Stimulated activated CD8-positive, alpha-beta memory T cell treated with anti-CD3 and anti-CD28 coated beads, Interleukin-4, amount 100 ng/mL, for 4 hours (primary cell): ENCODE measurements at places on chromosomes 6 and 20.

DNA sequence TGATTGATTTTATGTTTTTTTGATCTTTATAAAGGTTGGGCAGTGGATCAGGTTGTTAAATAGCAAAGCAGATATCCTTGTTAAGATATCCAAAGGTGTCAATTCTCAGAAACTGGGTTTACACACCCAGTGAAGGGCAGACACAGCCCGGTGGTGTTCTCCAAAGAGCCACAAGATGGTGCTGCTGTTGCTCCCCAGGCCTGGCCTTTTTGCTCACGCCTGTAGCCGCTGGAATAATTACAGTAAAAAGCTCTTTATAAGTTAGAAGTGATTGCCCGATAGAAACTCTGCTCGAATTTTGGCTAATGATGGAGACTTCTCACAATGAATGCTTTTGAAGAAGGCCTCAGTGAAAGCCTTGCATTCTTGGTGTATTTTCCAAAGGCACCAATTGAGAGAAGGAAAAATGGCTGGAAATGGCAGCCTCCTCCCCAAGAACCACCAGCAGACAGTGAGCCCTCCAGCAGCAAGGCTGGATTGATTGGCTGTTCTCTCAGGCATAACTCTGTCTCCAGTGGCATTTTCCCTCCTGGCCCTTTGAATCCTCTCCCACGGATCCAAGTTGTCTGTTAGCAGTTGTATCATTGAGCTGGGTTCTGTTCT is 120.5 kb upstream of the CHD6 start:
- no peak for DNase-seq

DNA sequence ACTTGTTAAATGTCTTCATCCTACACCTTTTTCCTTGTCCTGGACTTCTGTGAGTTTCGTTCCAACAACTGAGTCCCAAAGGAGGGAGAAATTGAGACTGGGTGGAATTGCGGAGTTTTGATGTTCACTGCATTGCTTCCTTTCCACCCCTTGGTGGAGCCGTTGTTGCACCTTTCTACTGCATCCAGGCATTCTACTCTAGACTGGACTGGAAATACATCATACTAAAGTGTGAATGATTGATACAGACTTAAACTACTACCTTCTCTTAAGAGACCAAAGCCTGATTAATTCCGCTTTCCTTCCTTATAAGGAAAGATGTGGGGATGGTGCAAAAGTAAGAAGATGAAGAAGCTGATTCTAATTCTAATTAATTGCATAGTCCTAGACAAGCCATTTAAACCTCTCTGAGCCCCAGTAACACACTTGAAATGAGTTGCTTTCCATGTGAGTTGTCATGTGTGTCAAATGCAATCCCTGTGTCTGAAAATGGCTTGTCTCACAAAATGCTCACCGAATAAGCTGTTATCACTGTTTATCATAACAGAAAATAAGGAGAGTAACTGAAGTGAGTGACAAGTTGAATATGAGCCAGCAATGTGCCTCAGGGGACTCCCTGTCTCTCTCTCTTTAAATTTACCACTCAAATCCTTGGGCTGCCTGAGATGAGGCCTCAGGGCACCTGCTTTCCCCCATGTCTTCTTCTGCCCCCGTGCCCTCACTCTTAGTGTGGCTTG is 338.3 kb upstream of the CHD6 start:
- no peak for DNase-seq

- no peak for DNase-seq
Measured at GRCh38 chr6:170143401-170144150, 147.3 kb downstream of the DLL1 start.

- DNase-seq = no peak
Measured at GRCh38 chr20:36154700-36155628, at the start of gene EPB41L1. EPB41L1 (plus strand) TSS chr20:36154740; CDS start chr20:36173778, 19,038 bp downstream.

- DNase-seq = no peak
Measured at GRCh38 chr6:40444312-40444711, 142.9 kb downstream of the LRFN2 start.

- no peak for DNase-seq
Measured at GRCh38 chr6:31870385-31870921, 7.8 kb upstream of the NEU1 start.

DNA sequence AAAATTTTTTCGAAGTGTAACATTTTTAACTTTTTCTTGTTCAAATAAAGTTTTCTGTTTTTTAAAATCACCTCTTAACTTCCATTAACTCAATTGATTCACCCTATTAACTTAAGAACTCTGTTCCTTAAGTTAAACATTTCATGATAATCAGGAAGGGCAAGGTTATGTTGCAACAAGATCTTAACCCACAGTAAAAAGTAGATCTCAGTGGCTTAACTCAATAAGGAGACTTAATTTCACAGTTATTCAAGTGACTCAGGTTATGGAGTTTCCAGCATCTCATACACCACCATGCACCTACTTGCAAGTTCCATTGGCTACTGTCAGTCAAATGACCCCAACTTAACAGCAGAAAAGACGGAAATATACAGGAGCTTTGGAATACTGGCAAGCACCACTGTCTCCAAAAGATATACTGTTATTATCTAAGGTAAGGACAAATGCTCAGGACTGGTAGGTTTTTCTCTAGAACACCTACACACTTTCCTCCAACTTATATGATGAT is 11.2 kb downstream of the HLA-DQB1 start:
- no peak for DNase-seq

- DNase-seq = no peak
Measured at GRCh38 chr6:68958327-68958726, 323.2 kb downstream of the ADGRB3 start.

- DNase-seq = no peak
Measured at GRCh38 chr6:14658886-14659561, 541.5 kb downstream of the CD83 start.

DNA sequence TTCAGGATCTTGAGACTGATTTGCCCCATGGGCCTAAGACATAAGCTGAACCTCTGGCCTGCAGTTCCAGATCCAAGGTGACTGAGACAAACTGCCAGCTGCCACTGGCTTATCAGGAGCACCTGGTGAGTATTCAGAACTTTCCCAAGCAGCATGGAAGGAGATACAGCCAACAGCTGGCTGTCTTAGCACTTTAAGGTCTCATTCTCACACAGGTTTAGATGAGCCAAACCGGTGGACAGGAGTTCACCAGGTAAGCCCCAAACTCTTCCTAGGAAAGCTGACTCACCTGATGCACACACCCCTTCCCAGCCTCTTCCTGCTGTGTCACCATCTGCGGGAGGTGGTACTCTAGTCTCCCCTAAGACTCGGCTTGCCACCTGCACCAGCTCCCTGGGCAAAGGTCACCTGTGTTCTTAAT is at the start of gene BANF2:
Gene BANF2, plus strand, starts transcription at position 36 of the 421 bp plus-strand sequence. CDS start 25,060 bp downstream, outside the sequence.
- DNase-seq = no peak

GRCh38 chr6:145601397-145601796 is 133.9 kb downstream of the EPM2A start:
- no peak for DNase-seq

DNA sequence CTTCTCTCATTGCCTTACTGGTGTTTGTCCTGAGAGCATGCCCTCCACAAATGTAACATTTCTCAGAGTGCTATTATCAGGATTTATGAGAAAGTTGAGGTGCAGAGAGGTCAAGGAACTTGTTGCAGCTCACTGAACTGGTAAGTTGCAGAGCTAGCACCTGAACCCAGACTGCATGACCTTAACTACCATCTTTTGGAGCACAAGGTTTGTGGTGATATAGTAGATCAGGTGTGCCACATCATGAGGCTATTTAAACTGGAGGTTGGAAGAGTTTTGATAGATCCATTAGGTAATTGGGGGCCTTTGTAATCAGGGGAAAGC is 112.0 kb upstream of the CITED2 start:
- DNase-seq = no peak

- DNase-seq = no peak
Measured at GRCh38 chr6:167420858-167421766, 96.2 kb downstream of the TTLL2 start.

GRCh38 chr6:87071683-87072082 is 23.2 kb downstream of the CGA start:
- DNase-seq = no peak

- no peak for DNase-seq
Measured at GRCh38 chr20:24814556-24815195, 134.4 kb upstream of the CST7 start.

DNA sequence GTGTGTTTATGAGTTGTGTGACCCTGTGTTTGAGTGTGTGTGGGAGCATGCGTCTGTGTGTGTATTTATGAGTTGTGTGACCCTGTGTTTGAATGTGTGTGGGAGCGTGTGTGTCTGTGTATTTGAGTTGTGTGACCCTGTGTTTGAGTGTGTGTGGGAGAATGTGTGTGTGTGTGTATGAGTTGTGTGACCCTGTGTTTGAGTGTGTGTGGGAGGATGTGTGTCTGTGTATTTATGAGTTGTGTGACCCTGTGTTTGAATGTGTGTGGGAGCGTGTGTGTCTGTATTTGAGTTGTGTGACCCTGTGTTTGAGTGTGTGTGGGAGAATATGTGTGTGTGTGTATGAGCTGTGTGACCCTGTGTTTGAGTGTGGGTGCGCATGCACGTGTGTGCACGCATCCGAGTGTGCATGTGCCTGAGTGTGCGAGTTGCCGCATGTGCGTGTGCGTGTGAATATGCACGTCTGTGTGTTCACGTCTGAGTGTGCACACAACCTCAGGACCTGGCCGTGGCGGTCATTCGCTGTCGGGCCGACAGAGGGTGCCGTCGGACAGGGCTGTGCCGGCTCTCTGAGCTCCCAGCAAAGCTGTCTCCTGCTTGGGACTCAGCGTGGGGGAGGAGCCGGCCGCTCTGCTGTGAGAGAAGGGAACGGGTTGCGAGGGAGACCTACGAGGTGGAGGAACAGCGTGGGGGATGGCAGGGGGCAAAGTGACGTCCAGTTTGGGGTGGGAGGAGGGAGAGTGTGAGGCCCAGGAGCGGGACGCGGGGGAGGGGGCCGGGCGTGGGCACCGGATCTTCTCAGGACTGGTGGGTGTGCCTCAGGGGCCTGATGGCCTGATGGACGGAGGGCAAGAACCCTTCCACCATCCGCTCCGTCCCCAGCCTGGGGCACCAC is 19.7 kb downstream of the SLC17A9 start:
- DNase-seq = peak; percentile 67

GRCh38 chr6:86031713-86032112 is 389.0 kb upstream of the SYNCRIP start:
- DNase-seq = no peak

DNA sequence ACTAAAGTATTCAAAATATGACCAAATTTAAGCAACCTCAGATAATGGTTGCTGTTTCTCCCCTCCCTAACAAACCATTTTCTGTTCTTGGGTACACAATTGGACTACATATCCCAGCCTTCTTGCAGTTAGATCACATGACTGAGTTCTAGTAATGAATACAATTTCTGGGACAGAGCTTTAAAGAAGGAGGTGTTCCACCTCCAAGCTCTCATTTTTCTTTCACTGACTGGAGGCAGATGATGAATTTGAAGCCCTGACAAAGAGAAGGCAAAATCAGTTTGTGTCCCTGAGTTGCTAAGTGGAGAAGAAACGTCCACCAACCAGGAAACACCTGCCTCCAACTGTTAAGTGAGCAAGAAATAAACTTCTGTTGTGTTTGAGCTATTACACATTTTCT is 117.2 kb downstream of the LCA5 start:
- no peak for DNase-seq

- no peak for DNase-seq
Measured at GRCh38 chr6:163835439-163836171, 421.1 kb downstream of the QKI start.

DNA sequence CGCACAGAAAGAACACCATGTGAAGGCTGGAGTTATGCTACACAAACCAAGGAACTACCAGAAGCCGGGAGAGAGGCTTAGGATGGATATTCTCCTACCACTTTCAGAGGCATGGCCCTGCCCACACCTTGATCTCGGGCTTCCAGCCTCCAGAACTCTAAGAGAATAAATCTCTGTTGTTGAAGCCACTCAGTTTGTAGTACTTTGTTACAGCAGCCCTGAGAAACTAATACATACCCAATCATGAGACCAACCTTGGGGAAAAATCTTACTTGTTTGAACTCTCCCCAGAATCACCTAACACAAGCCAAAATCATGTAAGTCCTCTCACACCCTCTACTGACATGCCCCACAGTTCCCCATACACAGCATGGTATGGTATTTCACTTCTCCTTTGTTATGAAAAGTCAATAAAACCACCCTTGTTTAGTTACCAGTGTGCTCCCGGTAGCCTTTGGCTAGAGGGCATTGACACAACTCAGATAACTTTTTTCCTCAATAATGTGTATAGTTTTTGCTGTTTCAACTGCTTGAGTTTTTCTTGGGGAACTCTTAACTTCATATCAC is 40.7 kb upstream of the SLC2A12 start:
- DNase-seq = no peak

GRCh38 chr20:9903048-9903655 is 64.3 kb upstream of the PAK5 start:
- no peak for DNase-seq

GRCh38 chr6:158861686-158862381 is 42.7 kb upstream of the EZR start:
- DNase-seq = no peak

GRCh38 chr6:7062451-7063162 is 45.2 kb upstream of the RREB1 start:
- DNase-seq = no peak

DNA sequence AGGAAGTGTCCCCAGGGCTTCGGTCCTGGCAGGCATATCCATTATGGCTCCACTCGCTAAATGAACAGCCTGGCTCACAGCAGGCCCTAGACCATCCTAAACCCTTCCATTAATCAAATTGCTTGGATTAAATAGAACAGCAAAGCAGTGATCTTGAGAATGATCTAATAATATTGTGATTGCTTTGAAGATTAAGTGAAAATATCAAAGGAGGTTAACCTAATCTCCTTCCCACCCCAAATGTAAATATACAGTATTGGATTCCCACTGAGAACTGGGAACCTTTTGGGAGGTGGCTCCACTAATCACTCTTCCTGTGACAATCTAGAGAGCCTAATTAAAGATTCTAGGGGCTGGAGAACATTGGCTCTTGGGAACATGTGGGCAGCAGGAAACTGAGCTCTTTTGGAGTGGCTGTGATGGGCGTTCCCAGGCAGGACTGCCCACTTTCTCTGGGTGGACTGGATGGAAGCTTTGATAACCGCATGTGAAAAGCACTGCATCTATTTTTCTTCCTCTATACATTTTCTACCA is 68.3 kb upstream of the FRMD1 start:
- no peak for DNase-seq

GRCh38 chr6:170253226-170253909 is 37.5 kb downstream of the DLL1 start:
- DNase-seq = no peak

- DNase-seq = no peak
Measured at GRCh38 chr20:4563031-4563430, 158.7 kb upstream of the PRND start.

- DNase-seq = no peak
Measured at GRCh38 chr6:137291441-137291840, 72.3 kb upstream of the IFNGR1 start.

GRCh38 chr6:37314487-37315156 is 39.2 kb upstream of the RNF8 start:
- DNase-seq = no peak
